ENCODE measurements at places on chromosomes 3 and 15.

- no peak for DNase-seq
Measured at GRCh38 chr3:23952646-23953045, 7.6 kb downstream of the NR1D2 start.

GRCh38 chr3:53092942-53093341 lies 37.3 kb downstream of the RFT1 start:
- no peak for DNase-seq

- no peak for DNase-seq
Measured at GRCh38 chr15:91782221-91782620, 71.3 kb upstream of the SLCO3A1 start.

- DNase-seq, result no peak
Measured at GRCh38 chr15:51382787-51383186, 41.3 kb downstream of the GLDN start.

GRCh38 chr15:58760385-58761009 lies 10.6 kb upstream of the MINDY2 start:
- no peak for DNase-seq

DNA sequence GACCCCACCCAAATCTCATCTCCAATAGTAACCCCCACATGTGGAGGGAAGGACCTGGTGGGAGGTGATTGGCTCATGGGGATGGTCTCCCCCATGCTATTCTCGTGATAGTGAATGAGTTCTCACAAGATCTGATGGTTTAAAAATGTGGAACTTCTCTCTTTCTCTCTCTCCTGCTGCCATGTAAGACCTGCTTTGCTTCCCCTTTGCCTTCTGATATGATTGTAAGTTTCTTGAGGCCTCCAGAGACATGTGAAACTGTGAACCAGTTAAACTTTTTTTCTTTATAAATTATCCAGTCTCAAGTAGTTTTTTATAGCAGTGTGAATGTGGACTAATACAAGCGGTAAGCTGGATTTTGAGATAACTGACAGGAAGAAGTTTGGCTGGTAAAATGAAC lies 60.3 kb upstream of the MBNL1 start:
- no peak for DNase-seq

GRCh38 chr3:122493296-122493695 lies 21.4 kb downstream of the KPNA1 start:
- no peak for DNase-seq

- DNase-seq, result no peak
Measured at GRCh38 chr3:55243678-55244077, 243.4 kb downstream of the WNT5A start.

DNA sequence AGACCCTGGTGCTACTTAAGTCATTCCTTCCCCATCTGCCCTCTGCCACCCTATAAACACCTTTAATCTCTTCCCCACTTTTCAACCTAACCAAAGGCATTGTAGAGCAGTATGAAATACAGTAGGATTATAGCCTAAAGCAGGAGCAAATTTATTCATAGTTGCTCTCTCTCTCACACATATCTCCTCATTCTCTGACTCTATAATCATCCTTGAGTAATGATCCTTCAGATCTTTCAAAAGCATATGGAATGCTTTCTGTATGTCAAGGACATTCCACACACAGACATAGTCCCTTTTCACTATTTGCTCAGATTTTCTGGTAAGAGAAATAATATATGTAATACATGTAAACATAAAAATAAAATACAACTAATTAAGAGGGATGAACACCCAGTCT lies 54.1 kb downstream of the TRPC1 start:
- no peak for DNase-seq

- peak; percentile 30 for DNase-seq
Measured at GRCh38 chr15:40330368-40330836, 6.9 kb downstream of the INAFM2 start.

- DNase-seq, result no peak
Measured at GRCh38 chr3:73069187-73069586, 7.7 kb downstream of the EBLN2 start.

- no peak for DNase-seq
Measured at GRCh38 chr3:100761211-100761942, 52.1 kb downstream of the TFG start.

DNA sequence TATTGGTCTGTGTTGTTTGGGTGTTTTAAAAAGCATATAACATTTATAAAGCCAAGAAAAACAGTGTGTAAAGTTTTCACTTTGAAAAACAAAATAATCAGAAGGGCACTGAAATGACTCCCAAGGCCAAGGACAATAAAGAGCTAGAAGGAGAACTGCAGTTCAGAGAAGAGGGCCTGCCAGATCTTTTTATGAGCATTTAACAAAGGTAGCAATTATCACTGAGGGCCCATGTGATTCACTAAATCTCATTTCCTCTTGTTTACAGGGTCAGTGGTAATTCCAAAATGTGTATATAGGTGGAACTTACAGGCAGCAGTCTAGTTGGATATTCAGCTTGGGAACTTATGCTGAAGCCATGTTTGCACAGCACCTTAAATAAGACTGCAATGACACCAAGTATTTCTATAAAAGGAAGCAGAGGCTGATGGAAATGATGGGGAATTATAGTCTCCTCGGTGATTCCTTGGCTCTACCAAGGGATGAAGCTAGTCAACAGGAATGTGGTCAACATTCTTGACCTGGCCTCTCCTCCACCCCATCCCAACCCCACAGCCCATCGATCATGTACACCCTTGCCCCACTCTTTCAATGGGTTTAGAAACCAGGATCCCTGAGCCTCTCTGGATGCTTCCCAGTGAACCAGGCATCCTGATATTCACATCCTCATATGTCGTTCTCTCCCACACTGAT lies 54.4 kb upstream of the THUMPD3 start:
- no peak for DNase-seq

GRCh38 chr3:122942937-122943827 lies 84.4 kb downstream of the SEMA5B start:
- DNase-seq, result peak; percentile 57

GRCh38 chr3:83601704-83602103 lies 1357.1 kb upstream of the CADM2 start:
- DNase-seq, result no peak

GRCh38 chr3:11096266-11097139 lies 57.8 kb upstream of the HRH1 start:
- DNase-seq, result peak; percentile 56

DNA sequence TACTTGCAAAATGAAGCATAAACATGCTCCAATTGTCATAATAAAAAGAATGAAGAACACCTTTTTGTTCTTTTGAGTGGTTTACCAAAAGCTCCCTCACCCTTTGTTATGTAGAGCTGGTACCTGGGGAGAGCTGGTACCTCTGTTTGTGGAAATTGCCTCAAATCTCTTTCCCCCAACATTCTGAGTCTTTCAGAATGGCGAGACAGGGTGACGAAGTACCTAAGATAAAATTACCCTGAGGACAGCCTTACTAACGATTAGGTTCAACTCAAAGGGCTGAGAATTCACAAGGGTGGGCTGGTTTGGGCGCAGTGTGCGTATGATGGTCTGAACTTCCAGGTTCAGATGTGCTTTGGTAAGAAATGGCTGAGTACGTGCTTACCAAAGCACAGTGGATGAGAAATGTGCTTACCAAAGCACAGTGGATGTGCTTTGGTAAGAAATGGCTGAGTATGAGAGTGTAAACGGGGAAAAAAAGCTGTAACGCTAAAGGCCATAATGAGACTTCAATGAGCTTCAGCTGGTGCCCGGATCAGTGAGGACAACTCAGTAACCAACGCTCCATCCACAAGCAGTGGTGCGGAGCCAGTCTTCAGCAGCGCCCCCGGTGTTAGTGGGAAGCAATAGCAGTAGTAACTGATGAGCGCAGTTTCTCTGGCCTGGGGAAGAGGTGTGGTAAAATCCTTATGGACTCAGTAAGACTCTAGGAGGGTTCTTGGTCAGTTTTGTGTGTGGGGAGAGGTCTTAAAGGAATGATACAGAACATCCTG lies 72.3 kb upstream of the LRIG1 start:
- DNase-seq, result no peak

DNA sequence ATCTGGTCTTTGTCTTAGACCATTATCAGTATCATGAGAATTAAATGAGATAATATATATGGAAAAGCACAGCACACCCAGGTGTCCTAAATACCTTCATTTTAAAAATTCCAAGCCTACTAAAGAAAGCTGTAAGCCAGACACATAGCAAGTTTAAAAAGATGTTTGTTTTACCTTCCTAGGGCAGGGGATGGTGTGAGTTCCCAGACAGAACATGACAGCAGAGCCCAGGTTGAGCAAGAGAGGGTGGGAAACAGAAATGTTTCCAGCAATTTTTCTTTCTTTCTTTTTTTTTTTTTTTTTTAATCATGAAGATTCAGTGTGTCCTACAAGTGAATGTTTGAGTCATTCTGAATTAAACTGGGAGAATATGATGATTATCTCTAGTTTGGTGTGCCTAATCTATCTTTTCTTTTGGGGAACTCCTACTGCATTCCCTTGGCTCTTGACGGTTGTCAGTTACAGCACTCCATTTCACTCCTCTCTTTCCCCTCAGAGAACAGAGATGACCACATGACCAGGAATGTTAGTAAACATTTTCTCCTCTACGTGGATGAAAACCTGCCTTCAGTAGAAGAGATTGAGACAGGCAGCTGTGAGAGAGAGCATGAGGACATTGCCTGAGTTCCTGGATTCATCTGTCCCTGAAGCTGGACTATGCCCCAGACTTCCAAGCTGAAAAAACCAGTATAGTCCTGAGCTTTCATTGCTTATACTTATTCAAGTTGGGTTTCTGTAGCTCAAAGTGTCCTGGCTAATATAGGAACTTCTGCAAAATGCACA lies 54.5 kb upstream of the ARL14 start:
- DNase-seq, result no peak

DNA sequence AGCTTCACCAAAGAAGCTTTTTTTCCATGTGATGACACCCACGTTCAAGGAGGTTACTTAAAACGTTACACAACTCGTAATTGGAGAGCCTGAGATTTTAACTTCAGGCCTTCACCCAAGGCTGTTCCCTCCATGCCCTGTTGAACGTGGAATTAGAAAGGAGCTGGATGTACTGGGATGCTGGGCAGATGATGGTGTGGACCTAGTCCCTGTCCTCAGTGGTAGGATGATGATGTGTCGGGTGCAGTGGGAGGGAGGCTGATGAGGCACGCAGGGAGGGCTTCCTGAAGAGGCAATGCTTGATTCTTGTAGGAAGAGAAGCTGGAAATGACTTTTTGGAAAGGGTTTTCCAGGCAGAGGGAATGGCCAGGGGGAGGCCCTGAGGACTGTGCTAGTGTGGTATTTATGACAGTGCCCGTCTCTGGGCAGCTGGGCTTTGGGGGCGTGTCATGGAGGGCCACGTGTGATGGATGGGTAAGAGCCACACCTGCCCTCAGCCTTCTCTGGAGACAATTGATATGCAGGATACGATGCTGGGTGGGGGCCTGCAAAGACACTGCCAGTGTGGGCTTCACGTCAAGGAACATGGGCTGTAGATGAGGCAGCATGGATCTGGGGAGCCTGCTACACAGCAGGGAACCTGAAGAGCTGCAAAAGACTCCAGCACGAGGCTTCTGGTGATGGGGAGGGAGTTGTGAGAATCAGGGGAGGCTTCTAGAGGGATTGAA lies 15.3 kb downstream of the SYNM start:
- DNase-seq, result no peak

DNA sequence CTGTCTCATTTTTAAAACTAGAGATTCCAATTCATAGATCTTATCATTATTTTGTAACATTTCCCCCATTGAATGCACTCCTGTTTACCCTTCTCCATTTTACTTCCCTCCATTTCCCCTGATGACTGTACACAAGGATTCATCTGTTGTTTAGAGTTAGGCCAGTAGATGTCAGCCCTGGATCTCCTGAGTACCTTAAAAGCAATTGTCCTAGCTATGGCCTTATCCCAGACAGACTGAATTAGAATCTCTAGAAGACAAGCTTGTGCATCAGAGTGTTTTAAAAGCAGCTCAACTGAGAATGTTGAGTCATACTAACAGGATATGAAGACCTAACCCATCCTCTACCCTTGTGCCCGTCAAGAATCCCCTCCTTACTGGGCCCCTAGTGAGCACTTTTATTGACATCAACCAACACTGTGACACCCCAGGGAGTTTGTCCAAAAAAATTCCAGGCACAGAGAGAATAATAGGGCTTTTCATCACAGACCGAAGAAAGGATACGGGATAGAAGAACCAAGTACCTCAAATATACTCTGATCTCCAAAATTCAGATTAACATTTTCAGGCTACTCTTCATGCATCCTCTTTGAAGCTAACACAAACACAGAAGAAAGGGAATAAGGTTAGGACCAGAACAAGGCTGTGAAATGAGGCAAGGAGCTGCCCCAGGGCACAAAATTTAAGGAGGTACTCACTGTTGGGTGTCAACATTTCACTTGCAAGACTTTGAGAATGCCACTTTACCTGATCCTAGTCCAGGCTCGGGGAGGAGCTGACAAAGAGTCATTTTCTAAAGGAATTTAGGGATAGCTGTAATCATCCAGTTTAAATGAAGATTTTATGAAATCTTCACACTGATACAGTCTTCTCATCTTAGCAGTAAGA lies 17.1 kb downstream of the ZBED2 start:
- no peak for DNase-seq

DNA sequence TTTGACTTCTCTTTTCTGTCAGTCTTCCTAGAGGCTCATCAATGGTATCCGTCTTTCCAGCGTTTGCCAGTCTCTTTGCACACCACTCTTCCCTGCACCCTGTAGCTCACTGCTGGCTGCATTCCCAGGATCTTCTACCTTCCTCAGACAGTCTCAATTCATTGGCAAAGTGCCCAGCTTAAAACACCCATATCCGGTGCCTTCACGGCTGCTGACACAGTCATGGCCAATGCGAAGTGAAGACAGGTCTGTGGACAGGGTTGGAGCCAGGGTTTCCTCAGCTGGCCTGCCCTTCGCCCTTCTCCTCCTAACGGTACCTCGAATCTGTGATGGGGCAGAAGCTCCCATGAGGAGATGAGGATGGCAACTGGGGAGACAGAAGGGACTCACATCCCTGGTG lies 36.1 kb downstream of the PTH1R start:
- no peak for DNase-seq

DNA sequence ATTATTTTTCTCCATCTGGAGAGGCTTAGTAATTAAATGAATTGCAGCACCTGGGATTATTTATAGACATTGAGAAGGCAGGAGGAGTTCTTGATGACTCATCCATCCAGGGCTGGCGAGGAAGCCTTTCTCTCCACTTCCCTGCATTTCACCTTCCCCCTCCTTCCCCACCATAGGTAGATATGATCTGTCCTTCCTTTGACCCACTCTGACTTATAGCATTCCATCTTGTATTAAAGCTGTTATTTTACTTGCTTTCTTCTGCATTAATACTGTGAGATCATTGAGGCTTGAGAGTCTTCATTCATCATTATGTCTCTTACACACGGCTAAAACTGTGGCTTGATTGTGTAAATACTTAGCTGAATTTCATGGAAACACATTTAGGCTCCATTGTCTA lies 288.8 kb downstream of the FEZF2 start:
- no peak for DNase-seq

Measured in right kidney (tissue), 9 donors.